Chondrocyte (in vitro differentiated cells): ENCODE measurements at places on chromosomes 12 and 14.

GRCh38 chr14:68016255-68016914 lies 196.8 kb downstream of the RAD51B start:
- DNase-seq, result no peak

- no peak for DNase-seq
Measured at GRCh38 chr12:131218026-131218922, 264.6 kb downstream of the ADGRD1 start.

DNA sequence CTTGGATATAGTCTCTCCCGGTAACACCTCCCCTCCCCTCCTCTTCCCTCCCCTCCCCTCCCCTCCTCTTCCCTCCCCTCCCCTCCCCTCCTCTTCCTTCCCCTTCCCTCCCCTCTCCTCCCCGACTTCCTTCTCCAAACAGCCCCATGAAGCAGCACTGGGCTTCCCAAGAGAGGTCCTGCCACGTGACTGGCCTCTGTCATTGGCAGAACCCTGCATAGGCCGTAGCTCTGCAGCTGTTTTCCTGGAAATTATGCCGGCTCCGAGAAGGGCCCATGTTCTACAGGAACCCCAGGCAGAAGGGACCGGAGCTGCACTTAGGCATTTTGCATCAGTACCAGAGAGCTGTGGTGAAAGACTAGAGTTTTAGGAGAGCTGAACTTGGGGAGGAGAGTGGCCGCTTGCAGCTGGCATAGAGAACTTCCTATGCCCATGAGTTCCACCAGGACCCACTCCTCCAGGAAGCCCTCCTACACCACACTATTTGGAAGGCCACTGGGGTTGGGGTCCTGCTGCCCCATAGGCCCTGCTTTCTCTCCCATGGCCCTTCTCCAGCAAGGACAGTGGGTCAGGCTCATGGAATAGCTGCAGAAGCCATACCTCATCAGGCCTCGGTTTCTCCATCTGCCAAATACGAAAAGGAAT lies 5.1 kb upstream of the TNFAIP2 start:
- DNase-seq, result no peak

- DNase-seq, result no peak
Measured at GRCh38 chr12:89384050-89384758, 31.9 kb upstream of the DUSP6 start.

- no peak for DNase-seq
Measured at GRCh38 chr12:47868041-47868440, 36.8 kb downstream of the VDR start.

DNA sequence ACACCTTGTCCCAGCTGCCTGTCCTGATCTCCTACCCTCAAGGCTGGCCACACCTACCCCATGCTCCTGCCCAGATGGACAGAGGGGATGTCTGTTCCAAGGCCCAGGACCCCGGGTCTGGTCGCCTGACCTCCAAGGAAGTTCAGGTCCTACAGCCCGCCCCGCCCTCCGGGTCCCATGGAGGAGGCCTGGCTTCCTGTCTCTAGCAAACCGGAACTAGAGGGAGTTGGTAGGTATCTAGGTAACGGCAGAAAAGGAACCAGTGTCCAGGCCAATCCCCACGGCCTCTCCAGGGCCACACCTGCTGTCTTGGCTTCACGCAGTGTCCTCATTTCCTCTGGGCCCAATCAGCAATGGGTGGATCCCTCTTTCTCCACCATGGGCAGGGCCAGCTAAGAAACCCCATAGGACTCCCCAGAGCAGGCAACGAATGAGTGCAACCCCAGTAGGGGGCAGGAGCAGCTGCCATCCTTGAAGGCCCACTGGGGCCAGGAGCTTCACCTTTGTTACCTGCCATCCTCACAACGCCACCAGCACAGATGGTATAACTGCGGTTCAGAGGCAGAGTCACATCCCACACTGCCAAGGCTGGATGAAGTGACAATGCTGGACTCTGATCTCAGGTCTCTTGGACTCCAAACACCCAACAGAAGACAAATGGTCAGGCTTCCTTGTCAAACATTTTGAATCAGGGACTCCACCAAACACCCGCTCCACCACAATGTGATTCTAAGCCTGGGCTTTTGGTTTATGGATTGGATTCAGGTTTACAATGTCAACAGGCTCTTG lies 25.1 kb upstream of the RPLP0 start:
- DNase-seq, result no peak

DNA sequence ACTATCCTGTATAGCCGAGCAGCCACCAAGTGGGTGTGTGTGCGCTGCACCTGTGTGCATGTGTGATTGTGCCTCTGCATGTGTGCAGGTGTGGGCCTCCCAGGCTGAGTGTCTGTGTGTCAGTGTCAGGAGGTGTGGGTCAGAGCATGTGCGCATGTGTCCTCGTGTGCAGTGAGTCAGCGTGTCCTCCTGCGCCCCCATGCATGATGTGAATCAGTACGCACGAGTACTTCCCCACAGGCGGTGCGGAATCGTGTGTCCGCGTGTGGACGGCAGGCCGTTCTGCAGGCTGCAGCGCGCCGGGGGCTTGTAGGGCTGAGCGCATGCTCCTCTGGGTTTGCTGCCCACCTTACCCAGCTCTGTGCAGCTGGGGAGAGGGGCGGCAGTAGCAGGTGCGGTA lies 34.2 kb downstream of the DTX1 start:
- no peak for DNase-seq

- DNase-seq, result no peak
Measured at GRCh38 chr12:14613718-14614117, 46.0 kb upstream of the PLBD1 start.

- no peak for DNase-seq
Measured at GRCh38 chr12:97301576-97301975, 161.0 kb upstream of the RMST start.

GRCh38 chr12:102167821-102168604 lies 29.6 kb downstream of the PMCH start:
- DNase-seq, result no peak

GRCh38 chr12:123748661-123749060 lies 13.4 kb upstream of the DNAH10 start:
- no peak for DNase-seq

DNA sequence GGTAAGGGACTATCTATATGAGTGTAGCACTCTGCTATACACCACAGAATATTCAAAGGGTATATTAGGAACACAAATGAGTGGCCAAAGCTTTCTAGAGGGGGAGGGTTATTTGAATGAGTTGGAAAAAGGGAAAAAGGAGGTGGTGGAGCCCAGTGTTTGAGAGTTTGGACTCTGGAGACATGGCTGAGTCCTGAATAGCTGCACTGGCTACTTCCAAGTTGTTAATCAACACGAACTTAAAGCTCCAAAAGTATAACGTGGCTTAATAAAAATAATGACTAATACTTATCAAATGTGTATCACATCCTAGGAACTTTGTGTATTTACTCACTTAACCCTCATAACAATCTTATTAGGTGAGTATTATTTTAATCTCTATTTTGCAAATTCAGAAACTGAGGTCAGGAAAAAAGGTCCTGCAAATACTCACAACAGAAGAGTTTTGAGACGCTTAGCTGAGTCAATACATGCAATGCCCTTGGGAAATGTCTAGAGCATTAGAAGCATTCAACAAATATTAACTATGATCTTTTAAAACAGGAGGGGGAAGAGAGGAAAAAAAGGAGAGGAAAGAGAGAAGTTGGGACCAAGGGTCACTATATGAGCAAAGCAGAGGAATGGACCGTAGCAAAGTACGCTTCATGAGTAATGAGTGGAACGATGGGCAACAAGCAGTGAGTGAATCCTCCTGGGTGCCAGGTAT lies 189.5 kb upstream of the HMGA2 start:
- no peak for DNase-seq

GRCh38 chr12:73274976-73275375 lies 1002.8 kb downstream of the TRHDE start:
- no peak for DNase-seq
